Naive thymus-derived CD8-positive, alpha-beta T cell (primary cell): ENCODE measurements at places on chromosomes 4 and X.

- no peak for DNase-seq
Observed at GRCh38 chr4:165398570-165398969, 19.8 kb downstream of the CPE start.

DNA sequence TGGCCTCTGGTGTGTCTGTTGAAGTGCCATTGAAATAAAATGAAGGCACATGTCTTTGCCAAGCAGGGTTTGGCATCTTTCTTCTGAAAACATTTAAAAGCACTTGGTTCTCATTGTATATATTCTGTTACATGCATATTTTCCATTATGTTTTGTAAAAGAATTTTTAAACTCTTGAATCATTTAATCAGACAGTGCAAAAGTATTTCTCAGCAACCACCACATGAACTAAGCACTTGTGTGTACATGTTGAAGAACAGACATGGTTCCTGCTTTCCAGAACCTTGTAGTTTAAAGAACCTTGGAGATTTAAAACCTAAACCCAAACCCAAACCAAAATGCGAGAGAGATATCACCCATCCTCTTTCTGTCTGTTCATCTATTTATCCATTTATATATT, 220.3 kb upstream of the GIMD1 start:
- DNase-seq, result no peak

- DNase-seq, result no peak
Observed at GRCh38 chr4:150710770-150711375, 128.9 kb downstream of the MAB21L2 start.

DNA sequence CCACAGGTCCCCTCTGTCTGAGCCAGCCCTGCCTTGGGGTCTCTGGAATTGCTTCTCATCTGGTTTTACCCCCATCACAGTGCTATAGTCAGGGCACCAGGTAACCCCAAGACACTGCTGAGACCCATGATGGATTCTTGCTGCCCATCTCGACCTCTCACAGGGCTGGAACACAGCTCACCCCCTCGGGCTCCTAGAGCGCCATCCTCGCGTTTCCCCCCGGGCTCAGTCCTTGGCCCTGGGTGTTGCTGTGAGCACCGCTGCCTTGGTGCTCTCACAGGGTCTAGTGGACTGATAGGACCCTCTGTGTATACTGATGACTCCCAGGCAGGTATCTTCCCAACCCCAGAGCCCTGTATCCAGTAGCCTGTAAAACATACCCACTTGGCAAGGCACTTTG, 8.8 kb downstream of the MAEA start:
- DNase-seq, result no peak

DNA sequence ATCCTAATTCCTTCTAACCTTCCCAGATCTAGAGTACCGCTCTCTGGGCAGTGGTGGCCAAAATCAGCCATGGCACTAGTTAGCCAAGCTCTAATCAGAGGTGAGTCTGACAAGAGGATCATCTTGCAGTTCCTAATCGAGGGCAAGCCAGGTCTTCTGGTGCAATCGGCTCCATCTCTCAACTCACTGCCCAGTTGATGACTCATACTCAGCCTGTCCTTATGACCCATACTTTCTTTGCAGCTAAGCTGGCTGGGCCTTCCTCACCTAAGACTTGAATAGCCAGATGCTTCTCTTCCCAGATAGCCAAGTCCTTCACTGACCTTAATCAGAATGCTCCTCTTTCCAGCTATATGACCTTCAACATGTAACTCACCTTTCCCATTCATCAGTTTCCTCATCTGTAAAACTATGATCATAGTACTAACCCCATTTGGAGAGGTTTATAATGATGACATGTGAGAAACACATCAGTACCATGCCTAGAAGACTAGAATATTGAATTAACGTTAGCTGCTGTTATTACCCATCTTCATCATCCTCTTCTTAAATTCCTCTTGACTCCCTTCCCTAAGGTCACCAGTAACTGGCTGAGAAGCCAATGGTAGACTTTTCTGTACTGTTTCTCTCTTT, 57.1 kb downstream of the RELL1 start:
- no peak for DNase-seq

DNA sequence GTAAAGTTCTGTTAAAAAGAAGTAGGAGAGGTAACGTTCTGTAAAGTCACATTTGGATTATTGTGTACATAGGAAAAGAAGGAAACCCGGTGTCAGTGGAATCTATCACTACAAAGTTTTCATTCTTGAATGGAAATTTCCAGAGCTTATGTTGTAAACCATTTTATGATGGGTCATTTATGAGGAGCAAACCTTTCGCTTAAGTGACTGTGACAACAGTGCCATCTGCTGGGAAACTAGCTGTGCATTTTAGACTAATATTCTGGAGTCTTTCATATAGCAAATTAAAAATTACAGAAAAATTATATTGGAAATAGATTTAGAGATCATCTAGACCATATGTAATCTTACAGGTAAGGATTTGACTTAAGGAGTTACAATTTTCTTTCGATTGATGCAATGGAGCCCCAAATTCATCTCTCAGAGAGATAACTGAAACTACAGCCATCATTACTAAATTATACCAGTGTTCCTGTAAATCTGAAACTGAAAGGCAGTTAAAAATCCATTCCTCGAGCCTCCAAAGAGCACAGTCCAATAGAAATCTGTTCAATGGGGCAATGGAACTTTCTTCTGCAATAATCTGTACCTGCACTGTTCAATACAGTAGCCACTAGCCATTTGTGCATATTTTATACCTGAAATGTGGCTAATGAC, 26.9 kb downstream of the ASB9 start:
- DNase-seq, result peak; percentile 1

GRCh38 chrX:154308108-154308946, 12.7 kb downstream of the TKTL1 start:
- DNase-seq, result peak; percentile 70

DNA sequence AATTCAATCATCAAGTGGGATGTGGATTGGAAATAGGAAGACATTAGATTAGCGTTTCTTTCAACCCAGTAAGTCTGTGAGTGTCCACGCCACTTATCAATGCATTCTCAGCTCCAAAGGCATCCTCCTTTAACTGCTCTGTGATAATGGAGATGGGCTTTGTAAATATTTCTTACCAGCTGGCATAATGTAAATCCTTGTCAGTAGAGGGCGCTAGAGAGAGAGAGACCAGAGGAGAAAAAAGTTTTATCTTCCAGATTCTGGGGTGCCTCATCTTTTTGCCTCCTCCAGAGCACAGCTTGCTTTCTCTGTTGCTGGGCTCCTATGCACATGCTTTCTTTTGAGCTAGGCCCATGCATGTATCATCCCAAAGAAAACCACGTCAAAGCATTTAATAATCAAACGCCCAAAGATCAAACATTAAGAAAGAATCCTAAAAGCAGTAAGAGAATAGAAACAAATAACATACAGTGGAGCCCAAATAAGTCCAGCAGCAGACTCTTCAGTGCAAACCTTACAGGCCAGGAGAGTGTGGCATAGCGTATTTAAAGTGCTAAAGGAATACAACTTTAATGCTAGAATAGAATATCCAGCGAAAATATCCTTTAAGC, 9.6 kb upstream of the MTMR1 start:
- DNase-seq, result peak; percentile 28

DNA sequence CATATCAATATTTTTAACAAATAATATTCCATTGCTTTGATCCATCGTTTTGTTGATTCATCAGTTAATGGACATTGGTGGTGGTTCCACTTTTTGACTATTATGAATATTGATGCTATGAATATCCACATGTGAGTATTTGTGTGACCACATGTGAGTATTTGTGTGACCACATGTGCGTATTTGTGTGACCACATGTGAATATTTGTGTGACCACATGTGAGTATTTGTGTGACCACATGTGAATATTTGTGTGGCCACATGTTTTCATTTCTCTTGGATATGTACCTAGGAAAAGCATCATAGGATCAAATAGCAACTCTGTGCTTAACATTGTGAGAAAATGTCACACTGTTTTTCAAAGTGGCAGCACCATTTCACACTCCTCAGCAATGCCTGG, 433.6 kb upstream of the FRG1 start:
- DNase-seq, result no peak

- DNase-seq, result no peak
Observed at GRCh38 chrX:15435836-15436619, 51.8 kb upstream of the VEGFD start.

DNA sequence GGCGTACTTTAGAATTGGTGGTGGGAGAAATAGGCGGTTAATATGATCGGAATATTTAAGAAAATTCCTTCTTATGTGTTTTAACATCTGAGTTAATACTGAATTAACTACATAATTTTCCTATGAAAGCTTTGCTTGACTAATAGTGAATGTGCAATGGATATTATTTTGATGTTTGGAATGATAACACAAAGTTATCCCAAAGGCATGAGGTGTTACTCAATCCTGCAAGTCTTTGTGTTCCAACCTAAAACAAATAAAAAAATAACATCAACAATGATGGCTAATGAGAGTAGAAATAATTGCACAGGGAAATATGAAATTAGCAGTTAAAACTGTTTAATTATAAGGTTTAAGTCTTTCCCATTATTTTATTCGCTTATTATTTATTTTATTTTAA, 183.6 kb upstream of the ARSJ start:
- no peak for DNase-seq

GRCh38 chr4:154010371-154010770, 221.5 kb upstream of the SFRP2 start:
- no peak for DNase-seq

GRCh38 chrX:20361081-20361889, 94.6 kb upstream of the RPS6KA3 start:
- no peak for DNase-seq

GRCh38 chrX:121227888-121228287, 180.5 kb downstream of the GLUD2 start:
- no peak for DNase-seq

DNA sequence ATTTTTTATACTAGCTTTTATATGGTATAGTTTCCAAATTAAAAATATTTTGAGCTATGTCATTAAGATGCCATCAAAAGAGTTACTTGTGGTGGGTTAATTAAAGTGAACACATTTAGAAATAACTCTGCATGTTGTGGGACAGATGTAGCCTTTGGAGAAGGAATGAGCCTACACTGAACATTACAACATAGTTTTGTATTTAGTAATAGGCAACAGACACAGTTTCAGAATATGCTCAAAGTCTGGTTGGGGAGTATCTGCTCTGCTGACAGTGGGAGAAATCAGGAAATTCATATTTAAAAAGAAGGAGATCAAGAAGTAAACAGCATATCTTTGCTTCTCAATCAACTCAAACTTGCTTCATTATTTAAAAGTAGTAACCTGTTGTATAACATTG, 23.7 kb downstream of the EMCN start:
- no peak for DNase-seq

GRCh38 chrX:118519411-118520215, 24.0 kb downstream of the DOCK11 start:
- DNase-seq, result no peak

DNA sequence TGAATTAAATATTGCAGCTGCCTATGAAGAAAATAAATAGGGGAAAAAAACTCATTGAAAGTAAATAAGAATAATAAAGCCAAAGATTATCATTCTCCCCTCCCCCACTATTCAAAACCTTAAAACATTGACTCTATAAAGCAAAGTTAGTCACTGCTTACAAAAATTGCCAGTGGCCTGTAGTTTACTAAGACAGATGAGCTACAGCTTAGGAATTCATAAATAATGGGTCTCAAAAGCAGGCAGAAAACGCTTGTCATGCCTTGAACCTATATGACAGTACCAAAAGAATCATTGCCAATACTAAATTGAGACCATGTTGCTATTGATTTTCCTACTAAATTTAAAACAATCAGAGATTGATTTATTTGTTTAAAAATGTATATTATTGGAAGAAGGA, 78.9 kb downstream of the SLC10A7 start:
- DNase-seq, result no peak

- no peak for DNase-seq
Observed at GRCh38 chrX:151000861-151001331, 17.8 kb downstream of the HMGB3 start.

DNA sequence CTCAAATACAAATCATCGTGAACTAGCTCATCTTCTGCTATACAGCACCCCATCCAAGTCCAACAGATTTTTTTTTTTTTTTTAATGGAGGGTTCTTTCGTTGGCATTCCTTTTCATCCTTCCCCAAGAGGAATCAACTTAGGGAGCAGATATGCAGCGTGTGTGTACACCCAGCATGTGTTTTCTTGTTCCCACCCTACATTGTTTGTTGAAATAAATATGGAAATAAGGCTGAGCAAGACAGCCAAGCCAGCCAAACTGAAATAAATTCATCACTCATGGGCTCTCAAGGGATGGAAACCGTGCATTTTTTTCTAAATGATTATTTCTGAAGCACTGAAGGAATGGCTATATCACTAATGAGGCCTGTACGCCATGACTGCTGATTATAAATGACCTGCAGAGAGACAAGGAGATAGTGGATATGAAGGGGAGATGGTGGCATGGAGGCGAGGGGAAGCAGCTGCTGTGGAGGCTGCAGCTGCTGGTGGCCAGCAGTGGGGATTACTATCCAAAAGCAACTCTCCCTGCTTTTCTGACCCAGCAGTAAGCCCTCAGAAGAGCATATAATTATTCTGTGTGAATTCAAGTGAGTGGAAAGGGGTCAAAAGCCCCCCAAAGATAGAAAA, 173.9 kb downstream of the MGST2 start:
- DNase-seq, result no peak

DNA sequence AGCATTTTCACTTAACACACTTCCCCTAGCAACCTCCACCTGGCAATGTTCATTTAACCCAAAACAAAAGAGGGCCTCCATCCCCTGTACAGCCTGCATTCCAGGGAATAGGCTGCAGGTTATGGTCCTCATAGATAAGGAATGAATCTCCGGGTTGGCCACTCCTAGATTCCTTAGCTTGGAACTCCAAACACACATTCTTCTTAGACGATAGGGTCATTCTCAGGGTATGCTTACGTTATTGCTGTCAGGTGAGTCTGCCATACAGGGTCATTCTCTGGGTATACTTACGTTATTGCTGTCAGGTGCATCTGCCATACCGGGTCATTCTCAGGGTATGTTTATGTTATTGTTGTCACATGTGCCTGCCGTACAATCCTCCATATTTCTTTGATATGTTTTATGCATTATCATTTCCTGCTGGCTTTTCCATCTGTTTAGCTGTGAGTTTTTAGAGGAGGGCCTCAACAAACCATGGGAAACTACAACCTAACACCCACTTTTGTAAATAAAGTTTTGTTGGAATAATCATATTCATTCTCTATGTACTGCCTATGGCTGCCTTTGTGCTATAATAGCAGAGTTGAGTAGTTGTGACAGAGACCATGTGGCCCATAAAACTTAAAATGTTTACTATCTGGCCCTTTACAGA, 8.2 kb upstream of the AFF1 start:
- DNase-seq, result no peak

- DNase-seq, result no peak
Observed at GRCh38 chr4:82780752-82781231, 17.8 kb downstream of the SCD5 start.

GRCh38 chr4:158442736-158443135, 78.9 kb upstream of the RXFP1 start:
- DNase-seq, result no peak

- DNase-seq, result no peak
Observed at GRCh38 chrX:23959781-23960180, 52.0 kb downstream of the CXorf58 start.

GRCh38 chr4:88027611-88028608, 20.5 kb downstream of the PKD2 start:
- DNase-seq, result no peak

- DNase-seq, result no peak
Observed at GRCh38 chr4:145808848-145809512, 129.0 kb downstream of the C4orf51 start.

- no peak for DNase-seq
Observed at GRCh38 chr4:73770917-73771316, 30.5 kb downstream of the CXCL8 start.
